Tracheal epithelial cell (primary cell): ENCODE measurements at places on chromosomes 3 and 15. TPM values are rescaled to one million over a fixed set of nuclear protein-coding genes. Genes with fewer than 3 reads are reported as not detected.

Gene RETNLB
- not detected in 2 replicates for total RNA-seq

Gene COLQ
- under 0.01 TPM in 2 replicates for total RNA-seq

Gene AADAC
- total RNA-seq = not detected in 2 replicates

Gene CYP8B1
- total RNA-seq = not detected in 2 replicates

Gene SRP14
- 101 and 108 TPM in 2 replicates for total RNA-seq
